Right cardiac atrium (tissue), 5 donors: ENCODE measurements at places on chromosomes 13 and 19. TPM values are rescaled to one million over a fixed set of nuclear protein-coding genes. Genes with fewer than 3 reads are reported as not detected.

ZNF44 gene
- 9.9 TPM for total RNA-seq

N4BP2L2 gene
- total RNA-seq: 151 TPM

- no peak for DNase-seq
Observed at GRCh38 chr13:27500806-27501534, 50.6 kb upstream of the MTIF3 start.

- DNase-seq: peak; percentile 92
Observed at GRCh38 chr19:1220976-1221903, 15.7 kb downstream of the STK11 start.

DNA sequence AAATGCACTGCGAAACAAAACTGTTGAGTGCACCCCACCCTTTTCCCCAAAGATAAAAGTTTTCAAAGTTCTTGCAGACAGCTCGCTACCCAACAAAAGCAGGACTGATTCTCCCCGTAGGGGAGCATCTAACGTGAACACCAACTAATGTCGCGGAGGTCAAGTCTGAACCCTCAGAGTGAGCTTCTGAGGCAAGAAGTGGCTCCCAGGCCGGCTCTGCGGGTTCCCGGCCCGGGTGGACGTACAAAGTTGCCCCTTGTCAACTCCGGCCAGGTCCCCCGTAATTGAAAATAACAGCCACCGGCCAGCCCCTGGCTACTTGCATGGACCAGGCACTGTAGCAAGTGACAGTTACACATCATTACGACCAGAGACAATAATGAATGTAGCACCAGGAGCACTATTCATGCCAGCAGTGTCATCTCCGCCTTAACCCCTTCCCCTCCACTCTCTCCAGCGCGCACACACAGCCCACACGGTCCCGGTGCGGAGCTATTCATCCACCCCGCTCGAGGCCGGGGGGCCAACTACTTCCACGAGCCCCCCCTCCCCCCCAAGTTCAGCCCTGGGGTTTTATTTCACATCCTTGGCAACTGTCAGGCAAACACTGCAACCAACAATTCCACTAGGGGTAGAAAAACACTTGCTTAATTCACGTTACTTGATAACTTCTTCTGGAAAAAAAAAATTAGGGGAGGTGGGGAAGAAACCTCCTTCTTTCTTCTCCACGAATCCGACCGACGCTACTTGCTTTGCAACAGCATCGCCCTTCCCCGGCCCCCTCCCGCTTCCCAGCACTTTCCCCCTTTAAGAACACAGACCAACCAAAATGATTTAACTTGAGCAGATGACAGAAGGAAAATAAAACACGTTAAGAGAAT is 1.2 kb downstream of the KLF12 start:
- peak; percentile 71 for DNase-seq

MEIS3 gene
- 9.8 TPM for total RNA-seq

SIGLEC8 gene
- not detected for total RNA-seq

KCNRG gene
- 0.45 TPM for total RNA-seq

POSTN gene
- 133 TPM for total RNA-seq

GRCh38 chr19:34314437-34315313 is 50.3 kb upstream of the GPI start:
- DNase-seq: no peak

DNA sequence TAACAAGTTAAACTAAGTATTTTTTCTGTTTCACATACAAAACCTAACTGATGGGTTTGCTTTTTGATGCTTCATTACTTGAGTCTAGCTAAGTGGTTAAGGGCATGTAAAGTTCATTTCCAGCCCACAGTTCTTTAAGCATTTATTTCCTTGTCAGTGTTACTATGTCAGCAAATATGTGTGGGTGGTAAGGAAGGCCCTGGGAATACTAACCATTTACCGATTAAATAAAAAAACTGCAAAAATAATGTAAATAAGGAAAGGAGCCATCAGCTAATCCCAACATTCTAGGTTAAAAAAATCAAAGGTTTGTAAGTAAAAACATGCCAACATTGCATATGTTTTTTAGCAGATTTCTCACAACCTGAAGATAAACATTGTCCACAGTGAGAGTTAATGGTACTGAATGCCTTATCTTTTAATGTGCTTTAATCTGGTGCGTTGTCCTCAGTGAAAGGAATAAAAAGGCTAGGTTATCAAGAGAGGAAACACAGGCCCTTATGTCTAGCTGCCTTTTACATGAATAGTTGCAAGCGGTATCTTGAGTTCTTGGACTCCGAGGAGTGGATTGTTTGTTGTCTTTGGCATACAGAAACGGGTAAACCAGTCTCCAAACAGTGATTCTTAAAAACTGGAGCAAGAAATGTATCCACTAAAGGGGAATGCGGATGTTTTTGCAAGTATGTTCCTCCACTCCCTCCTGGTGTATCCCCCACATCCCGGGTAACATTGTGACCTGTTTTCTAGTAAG is 949.6 kb upstream of the SLC10A2 start:
- DNase-seq: no peak

GRCh38 chr19:33278403-33279269 is 23.7 kb downstream of the CEBPA start:
- no peak for DNase-seq

DNA sequence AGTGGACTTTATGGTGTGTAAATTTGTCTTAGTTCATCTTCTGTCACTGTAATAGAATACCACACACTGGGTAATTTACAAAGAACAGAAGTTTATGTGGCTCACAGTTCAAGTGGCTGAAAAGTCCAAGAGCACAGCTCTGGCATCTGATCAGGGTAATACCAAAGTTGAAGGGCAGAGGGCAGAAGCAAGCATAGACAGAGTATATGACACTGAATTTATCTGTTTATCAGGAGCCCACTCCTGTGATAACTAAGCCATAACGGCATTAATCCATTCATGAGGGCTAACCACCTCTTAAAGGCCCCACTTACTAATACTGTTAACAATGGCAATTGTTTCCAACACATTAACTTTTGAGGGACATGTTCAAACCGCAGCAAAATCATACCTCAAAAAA is 4.0 kb upstream of the RFXAP start:
- DNase-seq: no peak
